ENCODE measurements at places on chromosomes 1 and 21.

GRCh38 chr1:11178021-11179015, 10.8 kb upstream of the ANGPTL7 start:
- DNase-seq: no peak

DNA sequence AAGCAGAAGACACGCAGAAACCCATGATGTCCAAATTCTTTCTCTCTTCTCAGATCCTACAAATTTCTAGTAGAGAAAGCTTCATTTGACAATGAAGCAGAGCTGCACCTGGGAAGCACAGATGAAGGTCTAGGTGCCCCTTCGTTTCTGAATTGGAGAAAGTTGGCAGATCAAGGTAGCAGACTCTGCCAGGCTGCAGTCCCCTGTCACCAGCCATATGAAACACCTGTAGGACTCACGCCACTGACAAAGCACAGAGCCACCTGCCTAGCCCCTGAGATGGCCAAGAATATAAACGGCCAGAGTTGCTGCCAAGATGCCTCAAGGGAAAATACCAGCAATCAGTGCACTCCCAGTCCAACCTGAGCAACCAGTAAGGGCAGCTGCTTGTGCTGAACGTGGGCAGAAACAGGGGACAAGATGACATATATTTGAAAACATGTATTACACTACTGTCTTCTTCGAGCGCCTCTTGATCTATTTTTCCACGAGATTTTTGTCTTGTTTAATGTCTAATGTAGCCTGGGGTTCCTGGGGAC, 20.6 kb upstream of the PLEKHA6 start:
- no peak for DNase-seq

GRCh38 chr1:22131062-22131461, 11.8 kb downstream of the WNT4 start:
- no peak for DNase-seq

DNA sequence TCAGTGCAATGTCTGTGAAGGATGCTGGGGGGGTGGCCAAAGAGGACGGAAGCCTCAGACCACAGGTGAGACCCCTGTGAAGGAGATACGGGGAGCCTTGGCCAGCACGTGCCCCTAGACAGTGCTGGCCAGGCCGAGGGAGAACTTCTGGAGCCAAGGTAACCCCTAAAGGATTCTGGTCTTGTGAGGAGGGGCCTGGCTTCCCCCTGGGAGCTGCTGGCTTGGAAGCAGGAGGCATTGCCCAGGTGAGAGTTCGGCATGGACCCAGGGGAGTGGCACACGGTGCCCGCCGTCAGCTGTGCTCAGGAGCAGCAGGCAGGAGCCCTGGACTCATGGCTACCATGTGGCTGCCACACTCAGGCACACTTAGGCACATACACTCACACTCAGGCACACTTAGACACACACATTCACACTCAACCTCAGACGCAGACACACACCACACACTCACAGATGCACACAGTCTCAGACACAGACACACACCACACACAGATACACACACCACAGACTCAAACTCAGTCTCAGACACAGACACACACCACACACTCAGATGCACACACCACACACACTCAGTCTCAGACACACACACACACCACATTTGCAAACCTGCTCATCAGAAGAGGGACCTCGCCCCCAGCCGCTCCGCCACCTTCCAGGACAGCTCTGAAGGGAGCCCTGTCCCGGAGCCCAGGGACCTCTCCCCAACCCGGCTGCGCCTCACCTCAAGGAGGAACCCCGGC, 1.1 kb upstream of the COL6A2 start:
- DNase-seq: peak; percentile 6

DNA sequence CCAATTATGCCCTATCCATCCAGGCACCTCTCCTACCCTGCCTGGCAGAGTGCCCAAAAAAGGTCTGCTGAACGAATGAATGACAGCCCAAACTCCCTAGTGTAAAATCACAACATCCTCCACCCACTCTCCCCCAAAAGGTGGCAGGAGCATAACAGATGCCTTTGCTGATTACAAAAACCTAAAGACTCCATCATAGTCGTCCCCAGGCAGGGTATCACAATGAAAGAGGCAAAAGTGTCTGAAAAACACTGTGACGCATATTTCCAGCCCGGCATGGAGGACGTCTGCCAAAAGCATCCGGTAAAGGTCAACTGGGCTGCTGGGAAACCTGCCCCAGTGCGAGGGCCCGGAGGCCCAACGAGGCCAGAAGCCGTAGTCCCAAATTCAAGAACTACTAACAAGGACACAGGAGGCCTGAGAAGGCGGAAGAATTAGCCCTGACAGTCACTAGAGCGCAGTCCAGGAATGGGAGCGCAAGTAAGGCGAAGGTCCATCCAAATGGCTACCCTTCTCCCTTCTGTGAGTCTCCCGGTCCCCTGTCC, 576 bp downstream of the SMIM12 start:
- DNase-seq: no peak
